ENCODE measurements at places on chromosomes 4 and X. TPM values are rescaled to one million over a fixed set of nuclear protein-coding genes. Genes with fewer than 3 reads are reported as not detected.

ATP2B3 gene
- polyA plus RNA-seq, result not detected

NAA11 gene
- not detected for polyA plus RNA-seq

FAM9B gene
- polyA plus RNA-seq, result not detected

UGT2B10 gene
- not detected for polyA plus RNA-seq

GPR34 gene
- not detected for polyA plus RNA-seq

SPANXA2 gene
- not detected for polyA plus RNA-seq

PSAPL1 gene
- not detected for polyA plus RNA-seq

RUFY3 gene
- 6.9 TPM for polyA plus RNA-seq

PDCL2 gene
- not detected for polyA plus RNA-seq

ARHGAP36 gene
- polyA plus RNA-seq, result not detected

TRAM1L1 gene
- polyA plus RNA-seq, result 0.74 TPM

MFAP3L gene
- 1.4 TPM for polyA plus RNA-seq

MAGED1 gene
- polyA plus RNA-seq, result 91.0 TPM

ARHGEF9 gene
- 8.2 TPM for polyA plus RNA-seq

DUSP21 gene
- not detected for polyA plus RNA-seq

MAGEE2 gene
- polyA plus RNA-seq, result not detected

ATOH1 gene
- polyA plus RNA-seq, result not detected

PALLD gene
- 88.0 TPM for polyA plus RNA-seq

ADH4 gene
- not detected for polyA plus RNA-seq

SLIT2 gene
- 4.5 TPM for polyA plus RNA-seq

CLIC2 gene
- polyA plus RNA-seq, result 0.03 TPM

SRPK3 gene
- 0.10 TPM for polyA plus RNA-seq

SH2D1A gene
- not detected for polyA plus RNA-seq

PPM1K gene
- polyA plus RNA-seq, result 3.3 TPM

Data from foreskin keratinocyte (primary cell).